ENCODE measurements at places on chromosomes 2 and 18. TPM values are rescaled to one million over a fixed set of nuclear protein-coding genes. Genes with fewer than 3 reads are reported as not detected.

GRCh38 chr18:70284976-70285620, 3.7 kb upstream of the SOCS6 start:
- DNase-seq = no peak

ADD2 gene
- 3.0 TPM for total RNA-seq

CYP1B1 gene
- 49.8 TPM for total RNA-seq

- DNase-seq = no peak
These were observed 63.6 kb downstream of the DDX1 start for GRCh38 chr2:15655123-15655887.

FOSL2 gene
- 141 TPM for total RNA-seq

DNA sequence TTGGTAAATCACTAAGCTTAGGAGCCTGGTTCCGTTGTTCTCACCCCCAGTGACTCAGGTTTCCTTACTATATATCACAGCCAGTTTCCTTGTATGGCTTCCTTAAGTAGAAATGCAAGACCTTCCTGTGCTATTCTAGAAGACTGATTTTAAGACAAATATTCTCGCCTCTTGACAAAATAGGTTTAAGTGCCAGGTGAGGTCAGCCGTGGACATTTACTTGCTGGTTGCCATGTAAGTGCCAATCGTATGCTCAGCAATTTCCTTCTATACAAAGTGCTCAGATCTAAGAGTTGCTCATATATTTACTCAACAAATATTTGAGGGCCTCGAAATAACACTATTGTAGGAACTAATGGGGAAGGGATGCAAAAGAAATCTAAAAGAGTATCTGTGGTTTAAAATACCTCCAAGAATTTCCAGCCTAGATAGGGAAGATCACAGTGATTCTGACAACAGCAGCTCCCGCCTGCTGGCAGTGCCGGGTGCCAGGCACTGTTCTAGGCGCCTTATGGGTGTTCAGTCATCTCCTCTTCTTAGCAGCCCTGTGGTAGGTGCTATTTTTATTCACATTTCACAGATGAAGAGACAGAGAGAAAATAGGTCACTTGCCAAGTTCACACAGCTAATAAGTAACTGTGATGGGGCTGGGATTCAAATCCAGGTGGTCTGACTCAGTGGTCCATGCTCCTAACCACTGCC, 95.3 kb upstream of the B3GNT7 start:
- peak; percentile 30 for DNase-seq

SKA1 gene
- 0.51 TPM for total RNA-seq

DNA sequence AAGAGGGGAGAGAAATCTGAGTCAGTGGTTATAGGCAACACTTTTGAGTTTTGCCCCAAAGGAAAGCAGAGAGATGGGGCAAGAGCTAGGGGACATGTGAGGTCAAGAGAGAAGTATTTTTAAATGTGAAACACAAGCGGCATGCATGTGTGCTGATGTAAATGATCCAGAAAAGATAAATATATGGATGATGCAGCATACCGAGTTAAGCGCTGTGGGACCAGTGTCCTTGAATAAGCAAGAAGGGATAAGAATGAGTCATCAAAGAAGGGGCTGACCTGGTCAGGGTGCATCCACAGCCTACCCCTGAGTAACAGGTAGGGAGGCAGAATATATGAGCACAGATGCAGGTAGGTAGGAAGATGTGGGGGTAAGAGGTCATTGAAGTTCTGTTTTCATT, 180.9 kb downstream of the TRABD2A start:
- no peak for DNase-seq

DIPK1C gene
- not detected for total RNA-seq

DNA sequence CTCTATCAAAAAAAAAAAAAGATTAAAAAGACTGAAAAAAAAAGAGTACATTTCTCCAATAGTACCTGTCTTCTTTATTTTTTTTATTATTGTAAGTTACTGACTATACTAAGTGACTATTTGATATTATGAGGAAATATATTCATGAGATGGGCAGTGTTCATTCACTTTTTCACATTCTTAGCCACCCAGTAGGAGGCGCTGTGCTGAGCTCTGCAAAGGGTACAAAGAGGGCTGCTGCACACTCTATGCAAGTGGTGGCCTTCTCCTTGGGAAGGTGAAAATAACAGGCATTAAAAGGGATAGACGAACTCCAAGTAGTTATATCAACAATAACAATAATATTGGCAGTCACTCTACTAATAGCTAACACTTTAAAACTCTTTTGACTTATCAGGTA, 1034.9 kb upstream of the FANCL start:
- no peak for DNase-seq

PROKR1 gene
- total RNA-seq = not detected

DNA sequence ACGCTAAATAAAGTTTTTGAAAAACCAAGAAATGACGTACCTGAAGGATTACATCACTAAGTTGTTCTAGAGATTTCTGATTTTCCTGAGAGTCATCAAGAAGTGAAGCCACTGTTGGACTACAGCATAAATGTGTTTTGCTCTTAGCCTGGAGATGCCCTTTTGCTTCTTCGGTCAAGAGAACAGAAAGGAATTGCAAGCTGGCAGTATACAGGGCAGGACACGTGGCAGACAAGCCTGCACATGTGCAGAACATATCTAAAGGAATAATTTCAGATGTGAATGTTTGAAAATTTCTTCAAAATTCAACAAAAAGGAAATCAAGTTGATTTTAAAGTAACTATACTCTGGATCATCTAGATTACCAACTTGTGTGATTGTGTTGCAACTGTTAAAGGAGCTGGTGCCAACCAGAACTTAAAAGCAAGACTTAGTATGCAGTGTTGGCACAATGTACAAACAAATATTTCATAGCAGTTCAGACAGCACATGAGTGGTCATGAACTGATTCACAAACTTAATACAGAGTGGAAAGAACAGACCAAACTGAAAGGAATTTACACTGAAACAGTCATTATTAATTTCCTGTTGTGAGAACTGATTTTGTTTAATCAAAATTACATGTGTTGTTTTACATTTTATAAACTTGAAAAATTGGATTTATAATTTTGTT, 100.4 kb upstream of the CD226 start:
- DNase-seq = no peak

DNA sequence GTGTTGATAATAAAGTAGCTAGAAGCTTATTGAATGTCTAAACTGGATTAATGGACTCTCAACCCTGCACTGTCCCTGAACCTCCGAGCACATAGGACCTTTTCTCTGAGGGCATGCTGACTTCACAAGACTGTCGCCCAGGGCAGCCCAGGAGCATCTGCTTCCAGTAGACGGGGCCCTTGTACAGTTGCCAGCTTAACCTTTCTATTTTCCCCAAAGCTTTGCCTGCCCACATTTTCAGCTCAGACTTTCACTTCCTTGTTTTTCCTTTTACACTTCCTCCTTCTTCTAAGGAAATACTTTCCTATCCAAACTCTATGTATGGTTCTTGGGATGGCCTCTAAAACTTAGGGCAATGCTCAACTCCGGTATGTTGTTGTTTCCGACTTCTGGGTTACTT, 1.3 kb downstream of the VWA3B start:
- no peak for DNase-seq

GRCh38 chr2:30584116-30584515, 137.1 kb downstream of the LCLAT1 start:
- DNase-seq = no peak

DNA sequence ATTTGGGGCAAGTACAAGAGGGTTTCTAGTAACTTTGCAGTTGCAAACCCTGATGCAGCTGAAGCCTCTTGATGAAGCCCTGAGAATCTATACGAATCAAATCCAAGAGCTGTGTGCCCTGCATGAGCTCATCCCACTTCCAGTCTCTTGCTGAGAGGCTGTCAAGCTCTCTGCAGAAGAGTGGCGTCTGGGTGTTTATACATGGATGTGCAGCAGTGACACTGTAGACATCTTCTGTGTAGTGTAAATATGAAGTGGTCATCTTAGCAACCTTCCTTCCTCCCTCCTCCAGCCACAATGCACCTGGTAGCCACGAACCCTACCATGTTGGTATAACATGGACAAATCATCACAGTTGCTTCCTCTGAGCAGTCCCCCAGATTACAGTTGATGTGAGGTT, 18.4 kb upstream of the KIAA2012 start:
- DNase-seq = no peak

DCAF17 gene
- total RNA-seq = 19.2 TPM

Measured in posterior vena cava (tissue), 2 donors.